ENCODE measurements at places on chromosomes 5 and 9.
A peak's percentile ranks its signal among the peaks of the same experiment; 100 is the strongest.

GRCh38 chr9:35695943-35696401, 6.2 kb upstream of the TPM2 start:
- no peak for DNase-seq

DNA sequence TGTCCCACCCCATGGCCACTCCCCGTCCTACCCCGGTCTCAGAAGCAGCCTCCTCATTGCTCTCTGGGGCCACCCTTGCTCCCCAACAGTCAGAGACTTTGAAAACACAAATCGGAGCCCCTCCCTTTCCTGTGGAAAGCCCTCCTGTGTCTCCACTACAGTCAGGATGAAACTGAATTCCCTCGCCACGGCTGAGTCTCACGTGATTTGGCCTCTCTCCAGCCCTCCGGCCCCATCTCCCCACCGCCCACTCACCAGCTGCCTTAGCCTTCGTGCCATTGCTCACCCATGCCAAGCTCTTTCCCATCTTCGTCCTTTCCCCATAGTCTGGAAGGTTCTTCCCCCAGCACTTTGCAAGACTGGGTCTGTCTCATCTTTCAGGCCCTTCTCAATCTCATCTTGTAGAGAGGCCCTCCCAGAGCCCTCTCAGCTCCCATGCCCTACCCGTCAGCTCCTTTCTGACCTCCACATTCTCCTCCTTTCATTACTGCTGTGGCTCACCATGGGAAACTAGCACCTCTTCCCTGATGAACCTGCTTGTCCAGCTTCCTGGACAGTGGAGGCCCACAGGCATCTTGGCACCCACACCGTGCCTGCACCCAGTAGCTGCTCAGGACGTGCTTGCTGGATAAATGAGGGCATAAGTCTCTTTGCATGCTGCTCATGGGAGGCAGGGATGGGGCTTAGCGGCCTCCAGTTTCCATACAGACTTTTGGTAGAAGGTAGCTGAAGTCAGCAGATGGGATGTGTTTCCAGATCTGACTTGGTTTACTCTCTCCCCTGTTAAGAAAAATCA, 126.4 kb upstream of the COL5A1 start:
- peak; percentile 40 for DNase-seq

DNA sequence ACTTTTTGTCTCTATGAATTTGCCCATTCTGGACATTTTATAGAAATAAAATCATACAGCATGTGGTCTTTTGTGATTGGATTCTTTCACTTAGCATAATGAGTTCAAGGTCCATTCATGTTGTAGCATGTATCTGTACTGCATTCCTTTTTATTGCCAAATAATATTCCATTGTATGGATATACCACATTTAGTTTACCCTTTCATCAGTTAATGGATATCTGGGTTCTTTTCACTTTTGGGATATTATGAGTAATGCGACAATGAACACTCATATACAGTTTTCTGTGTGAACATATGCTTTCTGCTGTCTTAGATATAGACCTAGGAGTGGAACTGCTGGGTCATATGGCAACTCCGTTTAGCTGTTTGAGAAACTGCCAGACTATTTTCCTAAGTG, 41.3 kb upstream of the MAST4 start:
- DNase-seq, result no peak

DNA sequence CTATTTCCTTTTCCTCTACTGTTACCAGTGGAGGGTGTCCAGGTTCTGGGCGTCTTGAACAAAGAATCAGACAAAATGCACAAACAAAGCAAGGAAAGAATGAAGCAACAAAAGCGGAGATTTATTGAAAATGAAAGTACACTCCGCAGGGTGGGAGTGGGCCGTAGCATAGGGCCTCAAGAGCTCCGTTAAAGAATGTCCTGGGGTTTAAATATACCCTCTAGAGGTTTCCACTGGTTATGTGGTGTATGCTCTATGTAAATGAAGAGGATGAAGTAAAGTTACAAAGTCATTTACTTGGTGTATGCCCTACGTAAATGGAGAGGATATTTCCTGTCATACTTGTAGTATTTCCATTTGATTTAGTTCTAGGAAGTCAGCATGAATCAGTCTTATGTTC, 113.5 kb upstream of the MRPS30 start:
- DNase-seq, result no peak

DNA sequence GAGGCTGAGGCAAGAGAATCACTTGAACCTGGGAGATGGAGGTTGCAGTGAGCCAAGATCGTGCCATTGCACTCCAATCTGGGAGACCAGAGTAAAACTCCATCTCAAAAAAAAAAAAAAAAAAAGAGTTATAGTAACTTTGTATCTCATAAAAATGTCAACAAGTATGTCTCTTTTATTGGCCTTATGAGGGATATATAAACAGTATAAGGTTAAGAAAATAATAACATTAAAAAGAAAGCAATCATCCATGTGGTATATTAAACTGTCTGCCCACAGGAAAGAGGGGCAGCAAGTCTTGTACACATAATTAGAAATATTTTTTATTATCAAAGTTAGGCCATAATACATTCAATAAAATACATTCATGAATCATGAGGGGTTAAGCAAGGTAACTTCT, 259.4 kb upstream of the KLF9 start:
- no peak for DNase-seq
